A549 (cell line): ENCODE measurements at places on chromosomes 2 and 18. TPM values are rescaled to one million over a fixed set of nuclear protein-coding genes. Genes with fewer than 3 reads are reported as not detected.

The GCG gene
- not detected in 3 replicates for polyA plus RNA-seq

The OTX1 gene
- polyA plus RNA-seq: 1.9 to 2.5 TPM (median 2.0 TPM) in 3 replicates

The CNDP1 gene
- not detected in 3 replicates for polyA plus RNA-seq

DNA sequence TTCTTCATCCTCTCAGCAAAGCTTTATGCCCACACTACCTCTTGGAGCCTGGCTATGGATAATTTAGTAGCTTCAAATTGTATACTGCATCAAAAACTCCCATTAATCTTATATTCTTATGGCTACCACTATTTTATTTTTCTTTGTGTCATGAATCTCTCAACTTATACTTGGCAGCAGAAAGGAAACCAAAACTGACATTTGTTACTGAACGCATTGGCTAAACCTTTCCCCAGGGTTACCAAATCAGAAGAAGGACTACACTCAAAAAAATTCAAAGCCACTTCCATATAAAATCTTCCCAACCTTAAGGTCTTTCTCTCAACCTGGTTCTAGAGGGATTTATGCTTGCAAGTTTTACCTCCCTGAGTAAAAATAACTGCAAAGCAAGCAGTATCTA, 97.0 kb upstream of the REG3G start:
- DNase-seq: no peak

- no peak for DNase-seq
Measured at GRCh38 chr2:127185093-127185492, 35.0 kb downstream of the CYP27C1 start.

DNA sequence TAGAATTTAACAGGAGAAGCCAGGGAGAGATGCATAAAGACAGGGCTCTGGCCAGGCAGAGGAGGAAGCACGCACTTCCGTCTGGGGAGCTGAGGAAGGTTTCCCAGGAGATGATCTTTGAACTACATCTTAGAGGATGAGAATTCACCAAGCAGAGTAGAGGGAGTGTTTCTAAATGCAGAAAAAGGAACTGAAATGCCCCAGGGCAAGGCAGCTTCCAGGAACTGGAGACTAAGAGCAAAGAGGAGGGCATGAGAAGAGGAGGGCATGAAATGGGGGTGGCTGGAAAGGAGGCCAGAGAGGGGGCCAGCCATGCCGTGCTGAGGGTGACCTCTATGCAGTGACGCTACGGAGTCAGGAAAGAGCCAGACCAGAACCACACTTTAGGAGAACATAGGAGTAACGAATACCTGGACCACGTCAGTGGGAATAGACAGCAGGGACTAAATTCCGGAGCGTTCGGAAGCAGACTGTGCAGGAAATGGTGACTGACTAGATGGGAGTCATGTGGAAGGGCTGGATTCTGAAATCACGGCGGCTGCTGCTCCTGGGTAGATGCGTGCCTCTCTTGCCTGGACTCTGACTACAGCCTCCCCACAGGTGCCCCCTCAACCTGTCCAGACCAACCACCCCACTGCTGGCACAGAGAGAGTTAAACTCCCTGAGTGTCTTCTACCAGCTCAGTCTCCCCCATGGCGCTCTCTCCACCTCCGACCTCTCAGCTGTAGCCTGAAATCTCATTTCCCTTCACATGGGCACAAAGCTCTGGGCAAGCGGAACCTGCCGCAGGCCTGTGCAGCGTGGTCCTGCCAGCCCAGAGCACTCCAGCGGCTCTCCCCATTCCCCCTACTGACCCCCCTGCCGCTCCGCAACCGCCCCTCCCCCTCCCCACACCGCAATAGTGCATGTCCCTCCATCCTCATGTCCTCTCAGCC, 87.0 kb upstream of the RTN4 start:
- DNase-seq: no peak

DNA sequence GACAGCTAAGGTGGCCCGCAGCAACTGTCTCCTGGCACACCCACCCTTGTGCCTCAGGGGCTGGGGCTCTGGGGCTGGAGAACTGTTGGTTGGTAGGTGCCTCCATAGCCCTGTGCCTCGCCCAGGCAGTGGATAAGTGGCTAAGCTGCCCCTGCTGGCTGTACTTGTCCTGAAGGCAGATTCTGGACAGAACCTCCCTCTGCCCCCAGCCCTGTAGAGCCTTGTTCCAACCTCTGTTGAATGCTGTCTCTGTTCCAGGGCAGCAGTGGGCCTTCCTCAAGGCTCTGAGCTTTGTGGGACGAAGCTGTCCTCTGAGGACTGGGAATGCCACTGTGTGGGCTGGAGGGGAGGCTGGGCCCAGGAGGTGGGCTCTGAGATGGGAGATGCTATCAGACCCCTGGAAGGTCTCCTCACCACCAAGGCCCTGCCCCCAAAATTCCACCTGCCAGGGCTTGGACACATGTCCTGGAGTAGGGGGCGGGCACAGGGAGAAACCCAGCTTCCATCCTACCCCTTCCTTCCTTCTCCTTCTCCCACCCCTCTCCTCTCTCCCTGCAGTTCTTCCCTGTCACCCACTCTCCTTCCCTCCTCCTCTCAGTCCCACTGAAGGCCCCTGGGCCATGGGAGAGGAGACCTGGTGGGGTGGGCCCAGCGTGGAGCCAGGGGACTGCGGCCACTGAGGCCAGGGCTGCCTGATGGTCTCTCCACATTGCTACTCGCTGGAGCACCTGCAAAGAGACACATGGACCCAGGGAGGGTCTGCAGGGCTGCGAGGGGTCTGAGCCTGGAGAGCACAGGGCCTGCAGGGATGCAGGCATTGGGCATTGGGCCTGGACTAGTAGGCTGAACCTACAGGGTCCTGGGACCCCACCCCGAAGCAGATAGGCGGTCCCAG, 1.7 kb upstream of the PDCD1 start:
- no peak for DNase-seq

- no peak for DNase-seq
Measured at GRCh38 chr2:239904496-239904895, 120.6 kb downstream of the NDUFA10 start.
